ENCODE measurements at places on chromosomes 16 and 17.

DNA sequence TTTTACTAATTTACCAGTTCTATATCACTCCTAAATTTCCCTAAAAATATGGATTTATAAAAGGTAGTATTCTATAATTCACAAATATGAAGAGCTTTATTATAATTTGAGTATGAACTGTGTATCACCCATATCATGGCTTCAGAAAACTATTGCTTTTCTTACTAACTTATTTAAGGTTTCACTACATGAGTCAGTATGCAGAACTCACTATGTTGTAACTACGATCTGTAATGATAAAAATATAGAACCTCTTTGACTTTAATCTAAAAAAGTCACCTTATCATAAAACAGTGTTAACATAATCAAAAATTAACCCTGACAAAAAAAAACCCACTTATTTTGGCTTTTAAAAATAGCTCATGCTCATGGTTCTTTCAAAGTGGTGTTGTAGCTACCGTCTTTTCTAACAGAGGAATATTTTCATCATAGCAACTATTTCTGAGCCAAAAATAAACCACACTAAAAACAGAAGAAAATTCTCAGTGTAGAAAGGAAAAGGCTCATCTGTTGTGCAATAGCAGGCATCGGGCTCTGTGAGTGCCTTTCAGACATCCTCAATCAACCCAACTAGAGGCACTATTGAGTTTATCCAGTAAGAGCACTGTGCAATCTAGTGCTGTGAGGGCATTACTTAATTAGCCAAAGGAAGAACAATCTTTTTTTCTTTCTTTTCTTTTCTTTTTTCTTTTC is 42.1 kb downstream of the ITGAM start:
- peak; percentile 27 for DNase-seq

DNA sequence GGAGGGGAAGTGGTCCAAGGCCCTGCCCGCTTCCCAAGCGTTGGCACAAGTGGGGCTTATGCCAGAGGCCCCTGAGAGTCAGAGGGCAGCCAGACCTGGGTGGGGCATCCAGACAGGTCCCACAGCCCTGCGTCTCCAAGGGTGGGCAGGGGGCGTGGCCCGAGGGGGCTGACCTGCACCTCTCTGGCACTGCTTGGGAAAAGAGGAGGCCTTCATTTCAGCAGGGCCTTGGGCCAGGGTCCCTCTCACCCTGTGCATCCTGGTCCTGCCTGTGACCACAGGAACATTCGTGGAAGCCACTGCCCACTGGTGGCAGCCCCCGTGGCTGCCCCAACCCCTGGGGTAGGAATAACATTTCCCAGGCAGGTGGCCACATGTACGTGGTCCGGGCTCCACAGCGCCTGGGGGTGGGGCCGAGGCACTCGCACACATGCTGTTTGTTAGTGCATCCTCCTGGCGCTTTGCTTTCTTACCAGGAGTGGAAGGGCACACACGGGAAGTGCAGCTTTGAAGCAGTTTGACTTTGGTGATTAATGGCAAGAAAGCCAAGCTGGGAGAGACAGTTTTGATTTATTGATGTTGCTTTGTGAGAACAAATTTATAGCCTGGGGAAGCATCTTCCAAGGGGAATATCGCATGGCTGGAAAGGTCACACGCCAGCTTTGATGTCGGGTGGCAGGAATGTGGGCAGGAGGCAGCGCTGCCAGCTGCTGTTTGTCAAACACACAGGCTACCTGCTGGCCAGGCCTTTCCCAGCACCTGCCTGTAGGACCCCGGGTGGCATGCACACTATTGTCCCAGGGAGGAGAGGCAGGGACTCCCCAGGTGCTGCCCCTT is 4.3 kb downstream of the CENPX start:
- no peak for DNase-seq

- DNase-seq = peak; percentile 40
Observed at GRCh38 chr17:80826955-80827645, 164.5 kb upstream of the CHMP6 start.

GRCh38 chr16:67198238-67198734 is 645 bp upstream of the ELMO3 start:
- no peak for DNase-seq

DNA sequence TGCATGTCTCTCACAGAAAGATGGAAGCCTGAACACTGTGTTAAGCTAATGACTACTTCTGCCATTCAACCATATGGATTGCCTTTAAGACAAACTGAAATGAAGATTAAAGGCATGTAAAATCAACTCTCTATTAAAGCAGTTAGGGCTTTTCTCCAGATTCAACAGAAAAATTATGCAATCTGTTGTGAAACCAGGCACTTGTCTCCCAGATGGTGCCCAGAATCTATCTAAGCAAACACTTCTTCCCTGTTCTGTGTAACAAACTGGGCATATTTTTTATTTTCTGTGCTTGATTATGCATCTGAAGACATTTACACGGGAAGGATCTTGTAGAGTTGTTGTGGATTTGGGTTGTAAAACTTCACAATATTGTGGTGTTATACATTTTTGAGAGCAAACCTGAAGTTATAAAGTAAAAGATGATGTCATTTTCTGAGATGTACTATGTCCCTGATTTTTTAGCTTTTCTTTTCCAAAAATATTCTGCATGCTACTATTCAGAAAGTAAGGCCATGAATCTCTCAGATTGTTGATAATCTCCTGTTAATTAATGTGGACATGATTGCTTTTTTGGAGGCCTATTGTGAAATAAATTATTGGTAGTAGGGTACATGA is 1550.3 kb downstream of the CDH8 start:
- DNase-seq = no peak

- no peak for DNase-seq
Observed at GRCh38 chr16:68644296-68644695, 814 bp upstream of the CDH3 start.

GRCh38 chr16:725463-726187 is 618 bp downstream of the CCDC78 start:
- DNase-seq = no peak

DNA sequence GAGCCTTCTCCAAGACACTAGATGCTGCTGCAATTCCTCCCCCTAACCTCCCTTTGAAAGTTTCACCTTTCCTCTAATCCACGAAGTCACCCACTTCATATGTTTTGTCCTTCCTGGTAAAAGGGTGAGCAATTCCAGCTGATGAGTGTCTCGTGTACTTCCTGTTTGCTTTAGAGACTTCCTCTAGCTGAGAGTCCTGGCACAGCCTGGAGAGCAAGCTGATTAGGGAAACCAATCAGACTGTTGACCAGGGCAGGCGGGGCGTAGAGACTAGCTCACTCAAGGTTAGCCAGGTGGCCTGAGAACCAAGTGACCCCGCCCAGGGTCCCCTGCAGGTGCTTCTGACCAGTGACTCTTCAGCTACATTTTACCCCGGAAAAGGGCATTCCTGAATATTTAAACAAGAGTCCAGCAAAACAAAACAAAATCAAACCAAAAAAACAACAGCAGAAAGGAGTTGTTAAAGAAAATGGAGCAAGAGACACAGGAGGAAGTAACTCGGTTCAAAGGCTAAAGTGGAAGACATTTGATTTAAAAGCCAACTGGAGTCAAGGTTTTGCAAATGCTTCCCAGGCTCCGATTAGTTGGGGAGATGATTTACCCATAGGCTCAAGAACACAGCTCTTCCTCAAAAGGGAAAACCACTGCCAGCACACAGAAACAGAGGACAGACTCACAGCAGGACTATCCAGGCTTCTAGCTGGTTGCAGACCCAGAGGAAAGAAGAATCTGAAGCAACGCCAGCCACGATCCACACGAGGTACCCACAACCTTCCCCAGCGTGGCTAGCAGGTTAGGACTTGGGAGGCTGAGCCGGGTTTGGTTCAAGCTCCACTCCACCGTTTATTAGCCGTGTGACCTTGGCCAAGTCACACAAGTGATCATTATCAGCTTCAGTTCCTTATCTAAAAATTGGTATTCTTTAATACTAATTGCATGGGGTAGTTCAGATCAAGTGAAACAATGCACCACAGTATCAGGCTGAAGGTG is 13.4 kb downstream of the HSPB9 start:
- DNase-seq = no peak

GRCh38 chr16:84700446-84701300 is 873 bp downstream of the USP10 start:
- no peak for DNase-seq
